ENCODE measurements at places on chromosomes 2 and 18. TPM values are rescaled to one million over a fixed set of nuclear protein-coding genes. Genes with fewer than 3 reads are reported as not detected.

Gene ERBB4
- total RNA-seq = not detected

Gene SERPINB11
- total RNA-seq = not detected

Gene PROKR1
- not detected for total RNA-seq

DNA sequence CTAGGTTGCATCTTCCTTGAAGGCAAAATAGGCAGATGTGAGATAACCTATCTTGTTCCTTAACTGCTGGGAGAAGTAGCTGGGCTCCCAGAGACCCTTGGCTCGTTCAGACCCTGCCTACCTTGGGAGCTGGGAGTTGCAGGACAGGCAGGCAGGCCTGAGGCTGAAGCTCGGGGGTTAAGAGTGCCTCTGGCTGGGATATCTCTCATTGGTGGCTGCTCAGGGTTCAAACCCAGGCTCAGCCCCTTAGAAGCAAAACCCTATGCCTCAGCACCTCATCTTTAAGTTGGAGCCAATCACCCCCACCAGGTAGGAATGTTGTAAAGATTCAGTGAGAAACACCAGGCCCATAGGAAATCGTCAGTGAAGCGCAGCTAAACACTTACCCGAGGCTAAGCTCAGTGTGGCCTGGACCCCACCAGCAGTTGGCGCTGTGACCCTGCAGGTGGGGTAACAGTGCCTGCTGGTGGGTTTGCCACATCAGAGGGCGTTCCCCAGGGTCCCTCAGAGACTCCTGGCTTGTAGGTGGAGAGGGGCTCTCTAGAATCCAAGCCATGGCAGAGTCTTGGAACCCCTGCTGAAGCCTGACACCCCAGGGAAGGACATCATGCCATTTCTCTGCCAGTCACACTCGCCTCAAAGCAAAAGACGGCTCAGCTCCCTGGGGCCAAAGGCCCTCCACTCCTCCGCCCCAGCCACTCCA lies 54.6 kb upstream of the GPR17 start:
- DNase-seq = peak; percentile 23
- no peak overlapping the region for H3K4me3 ChIP-seq
- no peaks in the 10 kb centered on the region for H3K36me3 ChIP-seq
- no peaks in the 10 kb centered on the region for H3K27me3 ChIP-seq
- H3K27ac ChIP-seq = no peak overlapping the region
- H3K4me1 ChIP-seq = no peaks in the 10 kb centered on the region

GRCh38 chr2:153871231-153872221 lies at the start of gene GALNT13:
TSS of gene GALNT13 (plus strand) at chr2:153871922.
- H3K27me3 ChIP-seq = no peaks in the 10 kb centered on the region
- DNase-seq = no peak
- H3K4me1 ChIP-seq = no peaks in the 10 kb centered on the region
- no peak within 1 kb of the TSS for H3K27ac ChIP-seq

DNA sequence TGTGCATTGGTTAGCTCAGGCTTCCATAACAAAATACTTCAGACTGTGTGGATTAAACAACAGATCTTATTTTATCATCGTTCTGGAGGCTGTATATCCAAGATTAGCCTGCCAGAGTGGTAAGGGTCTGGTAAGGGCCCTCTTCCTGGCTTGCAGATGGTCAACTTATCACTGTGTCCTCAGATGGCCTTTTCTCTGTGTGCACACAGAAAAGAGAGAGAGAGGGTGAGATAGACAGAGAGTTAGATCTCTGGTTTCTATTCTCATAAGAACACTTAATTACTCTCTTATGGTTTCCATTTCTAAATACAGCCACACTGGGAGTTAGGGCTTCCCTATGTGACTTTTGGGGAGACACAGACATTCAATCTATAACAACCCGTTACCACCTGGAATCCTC lies 1003.5 kb downstream of the TSN start:
- no peak overlapping the region for H3K4me3 ChIP-seq
- DNase-seq = no peak
- H3K27ac ChIP-seq = no peak overlapping the region
- H3K4me1 ChIP-seq = no peaks in the 10 kb centered on the region
- no peaks in the 10 kb centered on the region for H3K36me3 ChIP-seq

- no peaks in the 10 kb centered on the region for H3K36me3 ChIP-seq
- peak overlapping the region; percentile 17 for H3K4me3 ChIP-seq
- H3K4me1 ChIP-seq = peaks cover 24% of the 10 kb centered on the region
- no peak for DNase-seq
- no peak overlapping the region for H3K27ac ChIP-seq
These were observed 29.3 kb downstream of the TGFA start for GRCh38 chr2:70523996-70524965.

DNA sequence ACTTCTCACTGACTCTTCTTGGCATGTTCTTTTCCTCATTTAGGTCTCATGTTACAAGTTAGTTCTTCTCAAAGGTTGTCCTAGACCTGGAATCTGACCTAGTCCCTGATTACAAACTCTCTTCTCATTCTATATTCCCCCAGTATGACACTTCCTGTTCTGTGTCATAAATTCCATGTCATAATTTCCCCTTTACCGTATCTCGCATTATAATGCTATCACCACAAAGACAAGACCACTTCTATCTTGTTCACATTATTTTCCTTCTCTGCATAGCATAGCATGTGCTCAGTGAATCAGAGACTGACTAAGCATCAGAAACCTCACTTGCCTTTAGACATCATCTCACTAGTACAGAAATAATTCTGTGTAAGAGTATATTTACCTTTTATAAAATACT lies 63.6 kb upstream of the CAVIN2 start:
- H3K27ac ChIP-seq = no peak overlapping the region
- H3K36me3 ChIP-seq = no peaks in the 10 kb centered on the region
- no peak overlapping the region for H3K4me3 ChIP-seq
- DNase-seq = no peak
- H3K4me1 ChIP-seq = no peaks in the 10 kb centered on the region
- no peaks in the 10 kb centered on the region for H3K27me3 ChIP-seq

GRCh38 chr2:197159661-197160211 lies 150.8 kb downstream of the ANKRD44 start:
- H3K27ac ChIP-seq = no peak overlapping the region
- no peak overlapping the region for H3K4me3 ChIP-seq
- peaks cover 58% of the 10 kb centered on the region for H3K4me1 ChIP-seq
- no peak for DNase-seq
- no peaks in the 10 kb centered on the region for H3K27me3 ChIP-seq

DNA sequence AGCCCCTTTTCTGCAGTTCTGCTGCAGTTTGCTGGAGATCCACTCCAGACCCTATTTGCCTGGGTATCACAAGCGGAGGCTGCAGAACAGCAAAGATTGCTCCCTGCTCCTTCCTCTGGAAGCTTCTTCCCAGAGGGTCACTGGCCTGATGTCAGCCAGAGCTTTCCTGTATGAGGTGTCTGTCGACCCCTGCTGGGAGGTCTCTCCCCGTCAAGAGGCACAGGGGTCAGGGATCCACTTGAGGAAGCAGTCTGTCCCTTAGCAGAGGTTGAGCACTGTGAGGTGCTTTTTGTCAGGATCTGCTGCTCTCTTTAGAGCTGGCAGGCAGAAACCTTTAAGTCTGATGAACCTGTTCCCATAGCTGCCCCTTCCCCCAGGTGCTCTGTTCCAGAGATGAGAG lies 42.0 kb upstream of the MYL1 start:
- H3K36me3 ChIP-seq = no peaks in the 10 kb centered on the region
- no peaks in the 10 kb centered on the region for H3K4me1 ChIP-seq
- no peak overlapping the region for H3K27ac ChIP-seq
- no peaks in the 10 kb centered on the region for H3K27me3 ChIP-seq
- DNase-seq = no peak
- no peak overlapping the region for H3K4me3 ChIP-seq

DNA sequence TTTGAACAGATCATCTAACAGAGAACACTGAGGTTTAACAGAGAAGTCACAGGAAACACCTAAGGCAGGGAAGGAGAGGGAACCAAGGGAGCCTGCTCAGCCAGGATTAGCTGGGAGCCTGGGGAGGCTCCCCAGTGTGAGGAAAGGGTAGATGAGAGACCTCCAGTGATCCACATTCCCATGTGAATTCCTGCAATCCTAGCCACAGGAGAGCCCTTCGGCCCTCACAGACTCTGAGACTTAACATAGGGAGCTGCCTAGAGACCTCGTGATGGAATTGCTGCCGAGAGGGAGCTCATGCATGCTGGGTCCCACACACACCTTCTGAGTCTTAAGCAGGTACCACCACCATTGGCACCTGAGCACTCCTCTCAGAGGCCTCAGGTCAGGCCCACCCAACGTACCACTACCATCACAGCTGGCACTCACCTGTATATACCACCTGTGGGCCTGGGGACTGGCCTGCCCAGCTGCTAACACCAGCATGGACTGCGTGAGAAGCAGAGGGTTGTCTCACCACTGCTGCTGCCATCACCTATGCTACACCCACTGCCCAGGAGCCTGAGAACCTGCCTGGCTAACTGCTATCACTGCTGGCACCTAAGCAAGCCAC lies 225.9 kb upstream of the RASGRP3 start:
- no peaks in the 10 kb centered on the region for H3K27me3 ChIP-seq
- no peaks in the 10 kb centered on the region for H3K36me3 ChIP-seq
- no peaks in the 10 kb centered on the region for H3K4me1 ChIP-seq
- DNase-seq = no peak
- H3K27ac ChIP-seq = no peak overlapping the region
- H3K4me3 ChIP-seq = no peak overlapping the region

DNA sequence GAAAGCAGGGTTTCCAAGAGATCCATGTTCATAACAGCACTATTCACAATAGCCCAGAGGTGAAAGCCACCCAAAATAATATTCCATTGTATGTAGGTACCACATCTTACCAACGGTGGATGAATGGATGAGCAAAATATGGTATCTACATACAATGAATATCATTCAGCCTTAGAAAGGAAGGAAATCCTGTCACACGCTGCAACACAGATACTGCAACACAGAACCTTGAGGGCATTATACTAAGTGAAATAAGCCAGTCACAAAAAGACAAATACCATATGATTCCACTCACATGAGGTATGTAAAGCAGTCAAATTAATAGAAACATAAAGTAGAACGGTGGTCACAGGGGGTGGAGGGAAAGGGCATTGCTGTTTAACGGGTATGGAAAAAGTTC lies 155.7 kb downstream of the DTNB start:
- peaks cover 5% of the 10 kb centered on the region for H3K4me1 ChIP-seq
- no peaks in the 10 kb centered on the region for H3K36me3 ChIP-seq
- H3K4me3 ChIP-seq = no peak overlapping the region
- H3K27me3 ChIP-seq = no peaks in the 10 kb centered on the region
- H3K27ac ChIP-seq = no peak overlapping the region

All from CD8-positive, alpha-beta memory T cell (primary cell).